ENCODE measurements at places on chromosomes 1 and 21.

- peak; percentile 51 for DNase-seq
Measured at GRCh38 chr1:63775418-63776127, 1.8 kb downstream of the ROR1 start.

DNA sequence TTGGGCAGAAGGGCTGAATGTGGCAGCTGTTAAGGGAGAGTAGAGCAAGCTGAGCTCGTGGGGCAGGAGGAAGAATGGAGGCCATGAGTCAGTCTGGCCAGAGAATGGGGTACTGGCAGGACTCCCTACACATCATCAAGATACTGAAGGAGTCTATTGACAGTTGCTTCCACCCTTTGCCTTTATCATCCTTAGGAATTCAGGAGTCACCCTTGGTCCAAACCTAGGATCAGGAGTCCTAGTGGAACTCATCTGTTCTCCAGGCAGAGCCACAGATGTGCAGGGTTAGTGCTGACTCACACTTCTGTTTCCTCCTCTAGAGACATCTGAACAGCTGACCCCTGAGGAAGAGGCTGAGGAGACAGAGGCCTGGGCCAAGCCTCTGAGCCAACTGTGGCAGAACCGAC, 18.7 kb upstream of the ST3GAL3 start:
- peak; percentile 98 for DNase-seq

- DNase-seq, result peak; percentile 94
Measured at GRCh38 chr1:156146020-156146768, 7.2 kb upstream of the SEMA4A start.

DNA sequence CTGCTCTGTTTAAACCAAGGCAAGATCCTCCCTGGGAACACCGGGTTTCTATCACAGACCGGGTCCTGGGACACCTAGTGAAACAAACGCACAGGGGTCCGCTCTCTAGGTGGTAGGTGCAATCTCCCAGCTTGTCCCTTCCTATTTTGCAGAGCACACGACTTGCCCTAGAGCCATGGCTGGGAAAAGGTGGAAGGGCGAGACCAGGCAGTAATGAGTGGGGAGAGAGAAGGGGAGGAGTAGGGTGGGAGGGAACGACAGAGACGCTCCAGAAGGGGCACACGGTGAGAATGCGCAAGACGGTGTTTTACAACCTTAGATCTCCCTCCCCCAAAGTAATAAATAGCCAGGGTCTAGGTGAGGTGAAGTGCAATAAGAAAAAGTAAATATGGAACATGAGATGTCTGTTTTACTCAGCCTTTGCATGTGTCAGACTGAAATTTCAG, 9.3 kb upstream of the ARHGAP29 start:
- DNase-seq, result no peak

- no peak for DNase-seq
Measured at GRCh38 chr21:15730484-15731242, 881 bp downstream of the USP25 start.

GRCh38 chr1:51313268-51313852, 17.0 kb downstream of the TTC39A start:
- peak; percentile 10 for DNase-seq
